ENCODE measurements at places on chromosomes 12 and 14. TPM values are rescaled to one million over a fixed set of nuclear protein-coding genes. Genes with fewer than 3 reads are reported as not detected.

The ASPG gene
- total RNA-seq = not detected

The LMNTD1 gene
- 0.29 TPM for total RNA-seq

The MMP17 gene
- 7.2 TPM for total RNA-seq

The ENDOU gene
- not detected for total RNA-seq

All from vein endothelial cell (primary cell).